IPS DF 6.9 (cell line): ENCODE measurements at places on chromosomes 4 and X.

- DNase-seq: no peak
These were observed 855.1 kb downstream of the GLUD2 start for GRCh38 chrX:121902463-121902862.

- DNase-seq: no peak
These were observed 18.6 kb upstream of the SUPT20HL1 start for GRCh38 chrX:24341795-24342194.

DNA sequence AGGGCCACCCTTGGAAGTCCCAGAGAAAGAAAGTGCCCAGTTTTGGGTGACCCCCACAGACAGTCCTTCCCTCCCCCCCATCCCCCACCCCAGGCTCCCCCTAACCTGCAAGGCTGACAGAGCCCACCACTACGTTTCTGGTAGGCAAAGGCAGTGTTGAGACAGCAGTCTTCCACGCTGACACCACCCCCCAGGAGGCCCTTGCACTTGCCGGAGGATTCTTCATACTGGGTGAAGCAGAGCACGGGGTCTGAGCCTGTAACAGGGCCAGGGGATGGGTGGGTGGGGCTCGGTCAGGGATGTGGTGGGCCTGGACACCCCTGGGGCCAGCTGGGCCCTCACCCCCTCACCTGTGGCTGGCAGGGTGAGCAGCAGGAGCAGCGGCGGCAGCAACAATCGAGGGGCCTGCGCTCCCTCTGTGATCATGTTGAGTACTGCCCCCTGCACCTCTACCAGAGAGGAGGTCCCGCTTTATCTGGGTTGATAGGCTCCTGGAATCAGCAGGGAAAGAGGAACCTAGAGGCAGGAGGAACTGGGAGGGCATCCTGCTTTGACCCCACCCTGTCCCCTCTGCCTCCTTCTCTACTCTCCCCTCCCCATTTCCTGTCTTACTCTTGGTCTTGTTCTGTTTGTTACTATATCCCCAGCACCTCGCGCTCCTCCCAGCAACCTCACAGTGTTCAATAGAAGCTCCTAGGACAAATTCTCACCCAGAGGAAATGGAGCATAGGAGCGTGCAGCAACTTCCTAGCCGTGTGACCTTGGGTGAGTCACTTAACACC is at the start of gene CFP:
Gene CFP (minus strand): TSS at position 512 of the 782 bp plus-strand sequence. CDS start 86 bp downstream, at position 426.
- no peak for DNase-seq

DNA sequence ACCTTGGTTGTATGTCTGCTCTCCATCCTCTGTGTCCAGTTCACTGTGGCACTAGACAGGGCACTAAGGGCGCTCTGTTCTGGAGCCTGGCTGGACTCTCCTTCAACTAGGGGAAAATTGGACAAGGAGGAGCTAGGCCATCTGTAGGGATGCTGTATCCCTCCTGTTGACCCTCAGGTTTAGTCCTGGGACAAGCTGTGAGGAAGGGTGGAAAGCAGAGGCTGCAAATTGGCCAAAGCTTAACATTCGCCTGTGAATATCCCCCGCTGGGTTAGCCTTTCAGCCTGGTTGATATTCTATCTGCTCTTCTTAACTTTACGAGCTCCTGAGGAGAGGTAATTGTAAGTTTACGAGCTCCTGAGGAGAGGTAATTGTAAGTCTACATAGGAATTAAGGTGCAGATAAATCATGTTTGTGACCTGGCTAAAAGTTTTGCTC is 64.4 kb upstream of the ENPEP start:
- DNase-seq: peak; percentile 60

DNA sequence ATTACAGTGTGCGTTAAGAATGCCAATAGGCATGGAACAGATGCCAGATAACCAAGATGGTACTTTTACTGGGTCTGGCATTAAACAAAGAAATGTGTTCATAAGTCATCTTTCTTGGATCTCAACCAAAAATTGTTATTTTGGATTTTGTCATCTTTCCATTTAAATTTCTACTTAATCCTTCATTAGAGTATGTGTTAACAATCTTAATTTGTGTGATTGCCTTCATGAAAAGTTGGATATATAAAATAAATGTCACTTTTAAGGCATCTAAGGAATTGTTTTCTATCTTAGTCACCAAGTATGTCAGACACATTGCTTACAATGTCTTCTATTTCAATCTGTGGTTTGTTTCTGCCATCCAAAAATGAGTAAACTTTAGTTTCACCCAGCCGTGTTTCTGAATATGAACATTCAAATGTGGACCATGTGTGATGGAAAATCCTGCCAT is 87.5 kb downstream of the PALLD start:
- no peak for DNase-seq

DNA sequence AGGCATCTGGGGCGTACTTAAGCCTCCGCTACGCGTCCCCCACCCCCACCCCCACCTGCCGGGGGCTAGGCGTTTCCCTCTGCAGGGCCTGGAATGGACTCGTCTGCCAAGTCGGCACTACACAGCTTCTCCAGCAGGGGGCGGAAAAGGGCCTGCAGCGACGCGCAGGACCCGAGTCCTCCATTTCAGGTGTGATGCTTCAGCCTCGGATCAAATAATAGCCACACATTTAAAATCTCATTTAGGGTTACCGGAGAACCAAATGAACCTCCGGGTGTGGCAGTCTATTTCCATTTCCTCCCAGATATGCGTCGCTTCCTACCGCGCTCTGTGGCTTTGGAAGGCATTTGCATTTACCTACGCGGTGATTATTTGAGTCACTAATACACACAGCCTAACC is 2.9 kb downstream of the PAK3 start:
- DNase-seq: peak; percentile 39

DNA sequence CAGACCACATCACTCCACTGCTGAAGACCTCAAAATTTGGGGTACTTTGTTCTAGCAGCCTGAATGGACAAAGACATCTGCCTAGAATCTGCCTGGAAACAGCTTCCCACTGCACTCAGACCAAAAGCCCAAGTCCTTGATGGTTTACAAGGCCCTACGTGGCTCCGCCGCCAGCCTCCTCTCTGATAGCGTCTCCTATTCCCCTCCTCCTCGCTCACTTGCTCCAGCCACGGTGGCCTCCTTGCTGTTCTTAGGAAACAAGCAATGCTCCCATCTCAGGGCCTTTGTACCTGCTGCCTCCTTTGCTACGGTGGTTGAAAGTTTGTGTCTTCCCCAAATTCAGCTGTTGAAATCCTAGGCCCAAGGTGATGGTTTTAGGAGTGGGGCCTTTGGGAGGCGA is 34.7 kb upstream of the SORCS2 start:
- no peak for DNase-seq
